ENCODE measurements at places on chromosomes 12 and 14.

GRCh38 chr12:5871741-5872140 lies 73.3 kb downstream of the ANO2 start:
- H3K27ac ChIP-seq, result no peak overlapping the region
- no peak overlapping the region for H3K4me3 ChIP-seq
- H3K27me3 ChIP-seq, result no peaks in the 10 kb centered on the region

- H3K4me1 ChIP-seq, result peaks cover 69% of the 10 kb centered on the region
- H3K27ac ChIP-seq, result peak overlapping the region; percentile 92
- peaks cover 35% of the 10 kb centered on the region for H3K36me3 ChIP-seq
Measured at GRCh38 chr12:6548966-6549683, 6.7 kb downstream of the IFFO1 start.

DNA sequence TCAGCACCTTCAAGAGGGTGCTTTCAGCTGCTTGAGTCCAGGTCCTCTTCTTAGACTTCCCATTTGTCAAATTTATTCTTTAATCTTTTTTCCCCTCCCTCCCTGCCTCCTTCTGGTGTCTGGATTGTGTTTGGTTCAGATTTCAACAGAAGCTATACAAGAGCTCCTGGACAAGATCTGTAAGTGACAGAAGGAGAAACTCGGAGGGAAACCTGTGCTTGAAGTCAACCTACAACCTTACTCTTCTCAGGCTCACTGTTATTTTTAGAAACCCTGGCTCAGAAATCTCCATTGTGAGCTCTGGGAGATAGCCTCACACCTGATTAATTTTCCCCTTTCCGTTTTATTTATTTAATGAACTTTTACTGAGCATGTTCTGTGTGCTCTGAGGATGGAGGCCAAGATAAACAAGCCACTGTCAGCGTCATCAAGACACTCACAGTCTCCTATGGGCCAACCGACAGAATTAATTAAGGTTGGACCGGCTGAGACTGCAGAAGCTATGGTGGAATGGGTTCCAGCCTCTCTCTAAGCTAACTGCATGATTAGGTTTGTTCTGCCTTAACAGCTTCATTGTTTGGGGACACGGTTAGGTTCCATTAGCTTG lies 13.5 kb downstream of the PDE1B start:
- H3K27me3 ChIP-seq, result no peaks in the 10 kb centered on the region

GRCh38 chr14:73886449-73887317 lies at the start of gene ZNF410:
Gene ZNF410, plus strand, starts transcription at chr14:73886859. Its CDS starts 5,317 bp downstream, at chr14:73892176.
- H3K27me3 ChIP-seq, result no peaks in the 10 kb centered on the region
- peaks cover 15% of the 10 kb centered on the region for H3K4me1 ChIP-seq
- H3K4me3 ChIP-seq, result peak within 1 kb of the TSS; percentile 74

GRCh38 chr12:61894168-61894567 lies 366.0 kb upstream of the USP15 start:
- no peaks in the 10 kb centered on the region for H3K4me1 ChIP-seq
- no peaks in the 10 kb centered on the region for H3K27me3 ChIP-seq
- no peak overlapping the region for H3K27ac ChIP-seq
- DNase-seq, result no peak
- no peaks in the 10 kb centered on the region for H3K36me3 ChIP-seq

- H3K4me3 ChIP-seq, result no peak overlapping the region
- no peaks in the 10 kb centered on the region for H3K4me1 ChIP-seq
- H3K27me3 ChIP-seq, result peaks cover 35% of the 10 kb centered on the region
- no peaks in the 10 kb centered on the region for H3K36me3 ChIP-seq
Measured at GRCh38 chr12:119011231-119011630, 29.9 kb downstream of the SRRM4 start.

DNA sequence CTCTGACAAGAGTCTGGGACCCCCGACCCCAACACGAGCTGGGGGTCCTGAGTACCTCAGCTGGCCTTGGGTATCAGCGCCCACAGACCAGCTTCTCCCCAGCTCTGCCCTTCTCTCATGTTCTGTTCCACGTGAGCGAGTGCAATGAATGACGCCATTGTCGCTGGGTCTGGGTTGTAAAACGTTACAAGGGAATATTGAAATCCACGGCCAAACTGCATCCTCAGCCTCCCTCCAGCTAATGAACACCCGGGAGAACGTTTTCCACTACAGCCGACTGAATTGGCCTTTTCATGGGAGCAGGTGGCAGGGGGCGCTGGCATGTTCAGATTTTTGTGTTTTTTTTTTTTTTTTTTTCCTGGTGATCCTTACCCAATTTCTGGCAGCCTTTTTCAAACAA lies 34.7 kb downstream of the TBX5 start:
- H3K36me3 ChIP-seq, result no peaks in the 10 kb centered on the region
- no peaks in the 10 kb centered on the region for H3K4me1 ChIP-seq
- no peaks in the 10 kb centered on the region for H3K27me3 ChIP-seq
- no peak overlapping the region for H3K27ac ChIP-seq
- DNase-seq, result no peak

- H3K27ac ChIP-seq, result no peak overlapping the region
- no peaks in the 10 kb centered on the region for H3K4me1 ChIP-seq
- peak; percentile 56 for DNase-seq
- no peaks in the 10 kb centered on the region for H3K27me3 ChIP-seq
- no peak overlapping the region for H3K4me3 ChIP-seq
Measured at GRCh38 chr14:77067632-77068516, 30.2 kb upstream of the CIPC start.

GRCh38 chr12:124019115-124019514 lies 46.1 kb downstream of the ZNF664 start:
- no peaks in the 10 kb centered on the region for H3K4me1 ChIP-seq
- peaks cover 4% of the 10 kb centered on the region for H3K36me3 ChIP-seq
- DNase-seq, result no peak
- no peaks in the 10 kb centered on the region for H3K27me3 ChIP-seq
- no peak overlapping the region for H3K27ac ChIP-seq

DNA sequence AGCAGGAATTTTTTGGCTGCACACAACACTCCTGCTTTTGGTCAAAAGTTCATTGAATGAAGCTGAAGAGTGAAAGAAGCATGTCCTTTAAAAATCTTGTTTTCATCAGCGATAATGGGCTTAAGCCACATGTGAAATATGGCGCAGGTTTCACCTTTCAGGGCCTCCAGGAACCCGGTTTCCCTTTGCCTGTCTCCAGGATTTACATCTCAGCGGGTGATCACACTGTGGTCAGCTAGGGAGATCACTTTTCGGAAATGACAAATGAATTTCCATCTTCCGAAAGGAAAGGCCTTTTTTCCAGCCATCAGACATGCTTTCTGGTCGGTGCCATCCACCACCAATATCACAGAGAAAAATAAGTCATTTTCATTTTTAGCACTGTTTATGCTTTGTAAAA lies 727.1 kb upstream of the TBX3 start:
- no peaks in the 10 kb centered on the region for H3K36me3 ChIP-seq
- no peak for DNase-seq
- H3K4me1 ChIP-seq, result no peaks in the 10 kb centered on the region
- H3K4me3 ChIP-seq, result no peak overlapping the region

DNA sequence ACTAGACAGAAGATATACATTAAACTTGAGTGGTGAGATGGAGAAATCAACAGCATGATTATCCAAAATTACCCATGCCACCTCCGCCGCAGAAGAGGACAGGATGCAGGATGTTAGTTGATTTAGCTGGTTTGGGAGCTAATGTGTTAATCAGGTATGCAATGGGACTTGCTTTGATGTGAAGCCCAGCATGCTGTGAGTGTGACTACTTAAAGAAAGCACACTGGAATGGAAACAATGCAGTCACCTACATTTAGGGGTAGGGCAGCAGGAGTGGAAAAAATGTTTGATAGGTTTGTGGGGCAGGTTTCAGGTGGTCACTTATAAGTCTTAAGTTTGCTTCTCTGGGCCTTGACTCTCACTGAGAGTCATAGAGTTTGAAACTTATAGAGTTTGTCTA lies 170.0 kb upstream of the DAAM1 start:
- no peak for DNase-seq
- H3K27ac ChIP-seq, result no peak overlapping the region
- H3K4me3 ChIP-seq, result no peak overlapping the region
- no peaks in the 10 kb centered on the region for H3K27me3 ChIP-seq
- H3K36me3 ChIP-seq, result no peaks in the 10 kb centered on the region

- no peak overlapping the region for H3K27ac ChIP-seq
- no peak for DNase-seq
- H3K36me3 ChIP-seq, result no peaks in the 10 kb centered on the region
- H3K4me3 ChIP-seq, result no peak overlapping the region
- no peaks in the 10 kb centered on the region for H3K27me3 ChIP-seq
Measured at GRCh38 chr12:16358878-16359277, 11.4 kb downstream of the MGST1 start.

GRCh38 chr12:81758421-81759189 lies 545 bp downstream of the PPFIA2 start:
- no peaks in the 10 kb centered on the region for H3K27me3 ChIP-seq
- H3K36me3 ChIP-seq, result no peaks in the 10 kb centered on the region
- peak overlapping the region; percentile 63 for H3K27ac ChIP-seq
- H3K4me1 ChIP-seq, result no peaks in the 10 kb centered on the region

DNA sequence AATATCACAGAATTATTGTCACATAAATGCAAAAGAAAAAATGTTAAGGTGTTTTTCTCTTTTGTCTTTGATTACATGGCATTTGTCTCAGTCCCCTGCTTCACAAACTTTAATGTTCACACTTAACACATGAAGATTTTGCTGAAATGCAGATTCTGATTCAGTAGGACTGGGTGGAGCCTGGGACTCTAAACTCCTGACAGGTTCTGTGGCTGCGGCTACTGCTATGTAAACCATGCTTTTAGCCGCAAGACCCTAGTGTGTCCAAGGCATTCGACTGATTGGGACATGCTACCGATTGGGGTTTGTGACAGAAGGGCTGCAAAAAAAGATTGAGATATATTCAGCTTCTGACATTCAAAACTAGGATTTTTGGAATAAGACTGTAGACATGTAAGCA lies 72.6 kb upstream of the SLC35F4 start:
- H3K4me1 ChIP-seq, result no peaks in the 10 kb centered on the region
- no peak overlapping the region for H3K4me3 ChIP-seq
- DNase-seq, result no peak
- no peaks in the 10 kb centered on the region for H3K27me3 ChIP-seq
- H3K36me3 ChIP-seq, result no peaks in the 10 kb centered on the region

DNA sequence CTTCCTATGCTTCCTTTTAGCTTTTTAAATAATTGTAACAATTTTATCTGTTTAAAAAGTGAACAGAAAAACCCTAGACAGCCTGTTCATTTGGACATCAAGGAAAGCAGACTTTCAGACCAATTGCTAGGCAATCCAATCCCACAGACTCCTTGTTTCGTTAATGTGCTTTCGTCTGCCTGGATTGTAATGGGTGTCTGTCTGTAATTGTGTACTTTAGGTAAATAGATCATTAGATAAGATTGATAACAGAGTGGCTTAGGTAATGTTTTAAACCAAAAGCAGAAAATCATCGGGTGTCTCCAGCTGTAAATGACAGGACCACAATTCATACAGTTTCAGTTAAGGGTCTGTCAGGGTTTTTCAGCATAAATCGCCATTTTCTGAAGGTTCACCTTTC lies 19.6 kb downstream of the CCDC60 start:
- no peaks in the 10 kb centered on the region for H3K4me1 ChIP-seq
- no peak for DNase-seq
- H3K27ac ChIP-seq, result no peak overlapping the region
- H3K36me3 ChIP-seq, result no peaks in the 10 kb centered on the region
- H3K4me3 ChIP-seq, result no peak overlapping the region

- H3K27me3 ChIP-seq, result no peaks in the 10 kb centered on the region
- no peaks in the 10 kb centered on the region for H3K4me1 ChIP-seq
- no peak for DNase-seq
- no peak overlapping the region for H3K4me3 ChIP-seq
- no peaks in the 10 kb centered on the region for H3K36me3 ChIP-seq
Measured at GRCh38 chr14:56753396-56753795, 56.9 kb downstream of the OTX2 start.

DNA sequence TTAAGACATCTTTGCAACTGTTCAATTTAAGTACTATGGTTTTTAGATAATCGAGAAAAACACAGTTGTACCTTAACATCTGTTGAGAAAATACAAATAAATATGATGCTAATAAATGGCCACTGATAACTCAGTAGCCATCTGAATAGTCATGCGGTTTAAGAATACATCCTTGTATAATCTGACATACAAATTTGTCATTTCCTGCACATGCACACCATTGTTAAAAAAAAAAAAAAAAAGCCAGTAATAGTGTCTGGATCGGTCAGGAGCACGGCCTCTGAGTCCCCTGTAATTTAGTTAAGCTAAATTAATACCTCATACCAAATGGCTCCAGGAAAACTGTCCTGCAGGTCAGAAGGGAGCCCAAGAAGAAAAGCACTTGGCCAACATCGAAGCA lies 16.8 kb downstream of the RFC5 start:
- H3K27me3 ChIP-seq, result no peaks in the 10 kb centered on the region
- H3K27ac ChIP-seq, result no peak overlapping the region
- peaks cover 84% of the 10 kb centered on the region for H3K36me3 ChIP-seq

- H3K27ac ChIP-seq, result no peak overlapping the region
- no peaks in the 10 kb centered on the region for H3K36me3 ChIP-seq
- H3K4me3 ChIP-seq, result no peak overlapping the region
- no peak for DNase-seq
- H3K27me3 ChIP-seq, result no peaks in the 10 kb centered on the region
- no peaks in the 10 kb centered on the region for H3K4me1 ChIP-seq
Measured at GRCh38 chr12:103197725-103198388, 240.4 kb downstream of the ASCL1 start.

DNA sequence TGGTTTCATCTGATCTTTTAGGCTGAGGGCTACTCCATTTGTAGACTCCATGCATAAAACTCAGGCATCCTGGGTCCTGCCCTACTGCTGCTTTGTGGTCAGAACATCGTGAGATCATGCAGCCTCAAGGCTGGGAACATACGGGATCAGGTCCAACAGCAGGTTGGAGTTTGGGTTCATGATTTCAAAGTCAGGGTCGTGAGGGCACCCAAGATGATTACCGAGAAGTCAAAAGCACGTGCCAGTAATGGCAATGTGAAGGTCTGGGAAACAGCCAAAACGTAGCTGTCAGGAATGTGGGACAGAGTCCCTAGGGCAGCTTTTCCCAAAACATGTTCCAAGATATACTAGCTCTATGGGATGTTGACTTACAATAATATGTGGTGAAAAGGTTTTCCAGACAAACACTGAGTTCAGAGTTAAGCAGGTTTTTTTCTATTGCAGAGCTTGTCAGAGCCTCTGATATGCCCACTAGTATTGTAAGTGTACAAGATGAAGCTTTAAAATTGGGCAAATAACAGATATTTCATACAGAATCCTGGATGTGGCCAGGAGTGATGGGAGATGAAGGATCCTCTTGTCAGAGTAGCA lies 130.3 kb upstream of the DNM1L start:
- peak overlapping the region; percentile 76 for H3K27ac ChIP-seq
- no peaks in the 10 kb centered on the region for H3K36me3 ChIP-seq
- H3K4me1 ChIP-seq, result peaks cover 61% of the 10 kb centered on the region
- H3K4me3 ChIP-seq, result peak overlapping the region; percentile 23
- DNase-seq, result peak; percentile 76

DNA sequence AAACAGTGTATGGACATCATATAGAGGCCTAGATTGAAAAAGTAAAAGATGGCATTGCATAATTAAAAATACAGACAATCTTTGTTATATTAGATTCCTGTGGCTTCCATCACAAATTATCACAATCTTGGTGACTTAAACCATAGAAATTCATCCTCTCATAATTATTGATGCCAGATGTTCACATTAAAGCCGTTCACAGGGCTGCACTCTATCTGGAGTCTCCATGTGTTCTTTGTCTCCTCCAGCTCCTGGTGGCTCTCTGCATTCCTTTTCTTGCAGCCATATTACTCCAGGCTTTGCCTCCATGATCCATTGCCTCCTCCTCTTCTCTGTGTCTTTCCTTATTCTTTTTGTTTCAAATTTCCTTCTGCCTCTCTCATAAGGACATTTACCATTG lies 875.7 kb upstream of the USP15 start:
- no peaks in the 10 kb centered on the region for H3K36me3 ChIP-seq
- H3K27me3 ChIP-seq, result no peaks in the 10 kb centered on the region
- H3K4me1 ChIP-seq, result no peaks in the 10 kb centered on the region
- no peak overlapping the region for H3K27ac ChIP-seq
- no peak for DNase-seq

Measured in tibial artery (tissue), 4 donors.